Pons (tissue), 1 donor: ENCODE measurements at places on chromosomes 7 and 10.

DNA sequence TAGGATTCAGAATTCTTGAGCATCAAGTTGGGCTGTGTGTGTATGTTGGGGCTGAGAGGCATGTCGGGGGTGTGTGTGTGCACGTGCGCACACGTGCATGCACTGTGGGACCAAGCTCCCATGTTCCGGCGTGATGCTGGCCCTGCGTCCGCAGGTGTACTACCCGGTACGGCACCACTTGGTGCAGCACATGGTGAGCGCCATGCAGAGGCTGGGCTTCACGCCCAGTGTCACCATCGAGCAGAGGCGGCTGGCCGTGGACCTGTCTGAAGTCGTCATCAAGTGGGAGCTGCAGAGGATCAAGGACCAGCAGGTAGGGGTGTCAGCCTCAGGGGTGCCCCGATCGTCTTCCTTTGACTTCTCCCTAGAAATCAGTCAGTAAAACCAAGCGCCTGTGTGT, 77.7 kb downstream of the TRRAP start:
- no peak for DNase-seq

DNA sequence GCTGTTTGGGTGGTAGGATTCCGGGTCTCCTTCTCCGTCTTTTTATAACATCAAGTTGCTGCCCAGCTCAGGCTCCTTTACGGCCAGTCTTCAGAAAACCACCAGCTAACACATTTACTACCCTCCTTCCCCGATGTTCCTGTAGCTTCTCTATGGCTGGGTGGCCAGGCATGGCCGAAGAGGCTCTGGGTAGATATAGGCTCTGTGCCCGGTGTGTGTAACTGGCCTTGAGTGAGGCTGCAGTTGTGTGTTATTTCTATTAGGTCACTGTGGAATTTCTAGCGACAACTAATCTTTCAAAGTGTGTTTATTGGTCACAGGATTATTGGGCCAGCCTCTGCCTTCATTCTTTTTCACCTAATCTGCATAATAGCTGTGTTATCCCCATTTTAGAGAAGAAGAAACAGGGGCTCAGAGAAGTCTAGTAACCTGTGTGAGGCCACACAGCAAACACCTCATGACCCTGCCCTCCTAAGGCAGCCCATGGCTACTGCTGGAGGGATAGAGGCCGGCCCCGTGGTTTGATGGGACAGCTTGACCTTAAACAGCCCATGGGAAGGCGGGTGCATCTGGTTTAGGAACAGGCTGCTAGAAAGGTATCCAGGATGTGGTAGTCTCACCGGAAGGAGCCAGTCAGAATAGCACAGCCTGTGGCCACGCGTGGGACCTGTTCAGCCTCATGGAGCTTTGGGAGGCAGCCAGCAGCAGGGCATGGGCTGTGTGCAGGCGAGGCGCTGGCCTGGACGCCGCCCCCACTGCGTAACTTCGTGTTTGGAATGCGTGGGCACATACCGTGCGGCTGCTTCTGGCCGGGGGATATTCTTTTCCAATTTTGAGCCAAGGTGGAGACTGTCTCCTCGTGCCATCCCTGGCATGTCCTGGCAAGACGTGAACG, 29.7 kb downstream of the HTRA1 start:
- DNase-seq = no peak

DNA sequence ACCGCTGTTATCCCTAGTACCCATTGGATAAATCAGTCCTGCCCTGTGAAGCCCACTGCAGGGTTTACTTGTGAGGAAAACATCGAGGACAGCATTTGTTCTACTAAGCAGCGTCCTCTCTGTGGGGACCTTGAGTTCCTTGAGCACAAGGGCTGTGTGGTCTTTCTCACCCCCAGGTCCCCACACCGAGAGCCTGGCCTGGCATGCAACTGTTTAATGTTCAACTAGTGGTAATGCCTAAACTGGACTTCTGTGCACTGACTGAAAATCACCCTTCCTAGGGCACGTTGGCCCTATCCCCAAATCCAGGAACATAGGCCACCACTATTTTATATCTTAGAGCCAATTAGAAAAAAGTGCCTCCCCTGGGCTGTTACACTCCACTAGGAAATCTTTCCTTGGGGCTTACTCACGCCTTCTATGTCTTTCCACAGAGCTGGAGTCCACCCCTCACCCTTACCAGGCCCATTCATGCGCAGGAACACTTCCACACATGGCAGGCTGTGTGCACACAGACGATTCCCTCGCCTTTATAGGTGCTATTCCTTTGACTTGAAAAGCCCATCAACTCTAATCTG, 1.7 kb upstream of the TMEM213 start:
- DNase-seq = no peak

DNA sequence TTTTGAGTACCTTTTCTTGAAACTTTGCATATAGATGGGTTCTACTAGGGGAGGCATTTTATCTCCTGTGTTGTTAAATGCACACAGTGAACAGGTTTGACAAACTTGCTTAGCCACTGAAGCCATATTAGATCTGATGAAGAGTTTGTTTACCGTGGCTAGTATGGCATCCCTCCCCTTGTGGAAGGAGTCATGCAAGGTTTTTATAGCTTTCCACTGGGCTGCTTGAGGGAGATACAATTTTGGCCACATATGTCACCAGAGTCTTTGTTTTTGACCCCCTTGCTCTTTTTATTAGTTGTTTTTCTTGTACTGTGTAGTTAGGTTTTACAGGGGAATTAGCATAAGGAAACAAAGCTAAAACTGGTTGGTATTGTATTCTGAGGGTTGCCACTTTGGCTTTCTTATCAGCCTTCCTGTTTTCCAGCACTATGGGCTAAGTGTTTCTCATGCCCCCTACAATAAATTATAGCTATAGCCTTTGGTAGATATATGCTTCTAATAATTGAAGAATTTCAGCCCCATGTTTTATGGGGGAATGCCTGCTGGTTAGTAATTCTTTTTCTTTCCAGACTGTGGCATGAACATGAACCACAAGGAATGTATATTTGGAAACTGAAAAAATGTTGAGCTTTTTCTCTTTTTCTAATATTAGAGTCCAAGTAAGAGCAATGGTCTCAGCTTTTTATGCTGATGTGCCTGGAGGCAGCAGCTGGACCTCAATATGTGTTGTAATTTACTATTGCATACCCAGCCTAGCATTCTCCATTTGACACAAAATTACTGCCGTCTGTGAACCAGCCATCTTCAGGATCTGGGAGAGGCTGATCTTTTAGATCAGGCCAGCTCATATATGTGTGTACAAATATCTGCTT, 18.4 kb upstream of the STEAP2 start:
- no peak for DNase-seq

DNA sequence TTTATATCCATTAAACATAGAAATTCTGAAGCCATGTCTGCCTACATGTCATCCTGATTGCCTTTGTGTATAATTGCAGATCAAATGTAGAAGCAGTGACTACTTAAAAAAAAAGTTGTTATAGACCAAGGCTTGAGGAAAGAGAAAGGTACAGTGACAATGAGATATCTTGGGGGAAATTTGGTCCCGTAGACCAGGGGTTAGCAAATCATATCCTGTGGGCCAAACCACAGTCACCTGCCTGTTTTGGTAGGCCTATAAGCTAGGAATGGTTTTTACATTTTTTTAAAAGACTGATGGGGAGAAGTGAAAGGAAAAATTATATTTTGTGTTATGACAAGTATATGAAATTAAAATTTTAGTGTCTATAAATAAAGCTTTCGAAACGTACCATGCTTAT, 12.9 kb downstream of the PAPSS2 start:
- no peak for DNase-seq

DNA sequence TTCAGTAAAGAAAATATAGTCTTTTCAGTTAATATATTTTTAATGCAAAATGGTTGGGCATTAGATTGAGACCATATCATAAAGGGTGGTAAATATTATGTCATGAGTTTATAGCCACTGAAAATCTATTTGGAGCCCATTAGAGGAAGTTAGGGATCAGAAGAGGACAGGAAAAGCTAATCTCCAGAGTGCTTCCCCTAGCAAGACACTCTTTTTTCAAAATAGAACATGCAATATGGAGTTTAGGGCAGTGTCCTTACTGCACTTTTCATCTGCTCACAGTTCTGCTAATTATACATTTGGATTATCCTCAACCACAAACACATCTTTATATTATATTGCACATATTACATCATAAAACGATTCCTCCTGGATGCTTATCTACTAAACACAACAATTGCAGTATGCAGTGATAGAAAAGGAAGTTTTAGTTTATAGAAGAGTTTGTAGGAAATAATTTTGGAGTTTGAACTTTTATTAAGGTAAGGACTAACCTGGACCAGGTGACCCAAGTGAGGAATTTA, 159.8 kb downstream of the PHF14 start:
- DNase-seq = no peak

DNA sequence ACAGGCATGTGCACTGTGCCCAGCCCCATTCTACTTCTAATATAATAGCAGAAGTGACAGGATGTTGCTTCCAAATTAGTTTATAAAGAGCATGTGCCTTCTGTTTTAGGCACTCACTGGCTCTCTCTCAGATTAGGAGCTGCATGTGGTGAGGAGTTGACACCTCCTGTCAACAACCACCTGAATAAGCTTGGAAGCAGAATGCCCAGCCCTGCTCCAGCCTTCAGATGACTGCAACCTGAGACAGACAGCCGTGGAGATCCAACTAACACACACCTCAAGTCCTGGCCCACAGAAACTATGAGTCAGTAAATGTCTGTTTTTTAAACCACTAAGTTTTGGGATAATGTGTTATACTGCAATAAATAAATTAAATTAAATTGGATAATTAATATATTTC, 54.5 kb downstream of the PARD3 start:
- DNase-seq = no peak

- DNase-seq = no peak
Measured at GRCh38 chr7:48959676-48960075, 35.3 kb downstream of the CDC14C start.

DNA sequence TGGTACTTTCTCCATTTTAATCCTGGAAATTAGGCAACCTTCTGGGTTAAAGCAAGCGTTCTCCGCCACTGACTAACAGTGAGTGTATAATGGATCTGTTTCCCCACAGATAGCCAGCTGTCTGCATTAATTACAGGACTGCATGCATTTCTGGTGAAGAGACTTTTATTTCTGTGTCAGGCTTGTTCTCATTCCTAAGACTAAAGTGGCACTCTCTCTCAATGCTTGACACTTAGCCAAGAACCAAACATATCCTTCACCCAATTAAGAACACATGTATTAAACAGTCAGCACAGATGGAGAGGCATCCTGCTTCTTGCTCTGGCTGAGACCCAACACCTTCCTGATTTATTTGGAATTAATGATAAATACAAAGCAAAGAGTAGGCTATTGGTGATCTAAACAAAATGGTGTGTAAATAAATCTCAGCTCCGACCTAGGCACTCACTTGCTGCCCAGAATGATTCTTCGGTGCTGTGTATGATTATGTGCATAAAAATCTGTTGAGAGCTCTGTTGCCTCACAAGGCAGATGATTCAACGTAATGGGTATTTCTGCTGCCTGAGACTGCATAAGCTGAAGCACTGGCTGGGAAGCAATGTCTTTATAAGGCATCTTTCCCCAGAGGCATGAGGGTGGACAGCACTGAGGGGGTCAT, 16.8 kb downstream of the CALU start:
- DNase-seq = peak; percentile 53

DNA sequence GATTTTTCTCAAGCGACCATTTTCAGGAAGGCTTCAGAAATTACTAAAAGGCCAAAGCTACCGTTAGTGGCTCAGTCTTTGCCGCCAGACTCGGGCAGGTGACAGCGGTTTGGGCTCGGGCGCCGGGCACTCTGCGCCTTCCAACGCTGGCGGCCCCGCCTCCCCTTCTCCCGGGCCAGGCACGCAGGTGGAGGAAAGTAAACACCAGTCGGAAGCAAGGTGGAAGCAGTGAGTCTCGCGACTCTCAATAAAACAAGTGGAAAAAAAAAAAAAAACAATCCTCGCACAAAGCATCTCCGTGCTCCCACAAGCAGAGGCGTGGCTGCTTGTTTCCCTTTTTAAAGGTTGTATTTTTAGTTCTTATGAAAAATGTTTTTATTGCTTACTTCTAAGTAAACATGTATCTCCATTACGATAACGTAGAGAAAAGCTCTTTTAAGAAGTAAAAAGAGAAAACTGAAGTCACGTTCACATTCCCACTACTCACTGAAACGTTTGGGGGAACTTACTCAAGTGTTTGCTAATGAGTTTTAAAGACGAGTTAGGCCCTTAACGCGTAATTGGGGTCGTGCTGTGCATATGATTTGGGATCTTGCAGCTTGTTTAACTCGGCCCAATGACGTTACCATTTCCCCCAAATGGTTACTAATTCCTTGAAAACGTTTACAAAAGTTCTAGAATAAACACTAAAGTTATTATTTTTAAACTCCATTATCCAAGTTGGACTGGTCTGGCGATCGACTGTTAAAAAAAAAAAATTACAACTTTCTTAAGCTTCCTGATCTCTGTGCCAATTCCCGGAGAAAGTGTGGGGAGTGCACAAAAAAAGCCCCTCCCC, 864 bp downstream of the CDCA7L start:
- peak; percentile 20 for DNase-seq

DNA sequence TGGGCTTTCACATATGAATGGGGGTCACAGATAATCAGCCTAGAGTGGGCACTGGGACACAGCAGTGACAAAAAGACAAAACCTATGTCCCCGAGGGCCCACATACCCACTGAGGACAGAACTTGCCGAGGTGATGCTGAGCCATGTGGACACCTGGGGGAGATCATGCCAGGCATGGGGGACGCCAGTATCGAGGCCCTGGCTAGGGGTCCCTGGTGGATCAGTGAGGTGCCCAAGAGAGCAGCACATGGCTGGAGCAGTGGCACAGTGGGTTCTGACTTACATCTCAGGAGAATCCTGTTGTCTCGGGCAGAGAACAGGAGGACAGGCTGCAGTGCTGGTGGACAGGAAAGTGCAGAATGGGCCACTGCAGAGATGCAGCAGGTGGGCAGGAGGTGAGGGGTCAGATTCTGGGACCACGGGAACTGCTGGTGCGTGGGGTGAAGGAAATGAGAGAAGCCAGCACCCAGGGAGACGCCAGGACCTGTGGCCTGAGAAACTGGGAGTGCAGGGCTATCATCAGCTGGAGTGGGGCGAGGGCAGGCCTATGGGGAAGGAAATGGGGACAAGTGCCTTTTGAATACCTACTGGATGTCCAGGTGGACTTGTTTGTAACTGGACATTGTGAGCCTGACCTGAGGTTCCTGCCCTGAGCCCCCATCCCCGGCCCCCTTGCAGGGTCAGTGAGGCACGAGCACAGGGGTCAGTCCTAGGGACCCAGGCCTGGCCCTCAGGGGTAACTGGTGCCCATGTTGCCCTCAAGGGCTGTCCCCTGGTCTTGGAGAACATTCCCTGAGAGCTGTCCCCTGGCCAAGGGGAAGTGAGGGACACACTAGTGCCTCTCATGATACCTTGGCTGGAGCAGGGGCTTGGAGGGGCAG, 91.2 kb upstream of the RET start:
- no peak for DNase-seq

- DNase-seq = no peak
Measured at GRCh38 chr10:43616697-43617370, 10.6 kb downstream of the ZNF485 start.
